Colonic mucosa (tissue), 4 donors: ENCODE measurements at places on chromosomes 12 and 14. TPM values are rescaled to one million over a fixed set of nuclear protein-coding genes. Genes with fewer than 3 reads are reported as not detected.

- DNase-seq: no peak
Measured at GRCh38 chr14:21026274-21026987, 1.6 kb upstream of the NDRG2 start.

- DNase-seq: peak; percentile 88
Measured at GRCh38 chr14:53953002-53953827, 3.4 kb downstream of the BMP4 start.

DNA sequence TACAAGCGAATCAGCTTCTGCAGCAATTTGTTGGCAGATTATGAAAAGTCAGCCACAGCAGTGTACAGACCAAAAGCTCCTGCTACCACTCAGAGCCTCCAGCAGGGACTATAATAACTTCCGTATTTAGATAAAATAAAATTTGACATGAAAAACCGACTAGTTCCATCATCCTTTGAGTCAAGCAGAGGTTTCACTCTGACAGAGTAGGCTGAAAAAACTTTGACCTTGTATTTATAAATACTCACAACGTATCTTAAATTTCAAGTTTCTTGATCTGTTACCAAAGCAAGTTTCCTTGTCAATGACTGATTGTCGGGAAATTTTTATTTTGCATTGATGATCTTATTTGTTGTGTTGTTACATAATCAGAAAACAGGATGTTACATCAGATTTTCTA lies 283.4 kb downstream of the DAD1 start:
- DNase-seq: no peak

Gene CCDC177
- total RNA-seq: not detected

Gene RAD51AP1
- total RNA-seq: 6.6 TPM
